ENCODE measurements at places on chromosomes 12 and 14.

GRCh38 chr12:505221-505620 is 45.5 kb downstream of the B4GALNT3 start:
- DNase-seq: no peak

GRCh38 chr12:70824511-70824910 is 96.0 kb downstream of the PTPRR start:
- DNase-seq: no peak

DNA sequence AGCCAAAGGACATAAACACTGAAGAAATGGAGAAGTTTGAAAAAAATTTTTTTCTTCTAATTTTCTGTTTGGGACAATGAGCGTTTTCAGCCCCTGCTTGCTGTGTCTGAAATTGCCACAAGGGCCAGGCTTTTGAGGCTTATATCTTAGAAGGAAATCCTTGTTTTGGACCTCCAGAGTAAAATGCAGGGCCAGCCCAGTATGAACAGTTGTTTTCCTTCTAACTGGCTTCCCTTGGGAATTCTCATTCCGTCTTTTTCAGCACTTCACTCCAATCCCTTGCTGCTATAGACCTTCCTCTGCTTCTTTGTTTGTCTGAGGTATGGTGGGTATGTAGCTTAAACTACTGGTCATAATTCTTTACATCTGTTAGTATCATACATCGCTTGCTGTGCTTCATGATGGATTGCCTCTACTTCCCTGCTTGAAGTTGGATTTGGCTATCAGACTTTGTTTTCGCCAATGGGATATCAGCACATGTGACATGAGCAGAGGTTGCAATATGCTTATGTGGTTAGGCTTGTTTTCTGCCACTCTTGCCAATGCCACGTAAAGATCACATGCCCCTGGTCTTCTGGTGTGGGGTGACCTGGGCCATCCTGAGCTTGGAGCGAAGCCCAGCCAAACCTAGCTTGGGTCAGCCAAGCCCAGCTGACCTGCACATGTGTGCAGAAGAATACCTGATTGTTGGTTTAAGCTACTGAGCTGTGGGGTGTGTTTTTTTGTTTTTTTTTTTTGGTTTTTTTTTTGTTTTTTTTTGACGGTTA is 64.7 kb downstream of the AVPR1A start:
- DNase-seq: no peak

- DNase-seq: no peak
These were observed 28.3 kb downstream of the DYNC1H1 start for GRCh38 chr14:101992708-101993107.

- no peak for DNase-seq
These were observed 7.7 kb downstream of the CCND2 start for GRCh38 chr12:4281173-4281654.

DNA sequence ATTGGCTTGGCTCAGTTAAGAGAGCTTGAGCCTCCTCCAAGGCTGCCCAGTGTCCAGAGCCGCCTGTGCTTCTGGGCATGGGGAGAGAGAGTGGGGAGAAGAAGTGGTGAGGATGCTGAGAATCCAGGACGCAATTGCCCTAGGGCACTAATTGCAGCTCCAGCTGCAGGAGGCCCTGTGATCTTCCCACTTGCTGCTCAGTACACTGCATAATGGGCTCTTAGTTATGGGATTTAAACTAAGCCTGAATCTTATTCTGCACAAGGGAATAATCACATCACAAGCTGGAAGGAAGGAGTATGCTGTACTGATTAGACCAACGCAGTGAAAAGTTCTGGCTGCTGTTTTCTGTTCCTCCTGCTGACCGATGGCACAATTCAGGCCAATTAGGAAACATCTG is 101.0 kb upstream of the PRMT8 start:
- no peak for DNase-seq

- DNase-seq: no peak
These were observed 22.1 kb downstream of the DACT1 start for GRCh38 chr14:58659846-58660245.

DNA sequence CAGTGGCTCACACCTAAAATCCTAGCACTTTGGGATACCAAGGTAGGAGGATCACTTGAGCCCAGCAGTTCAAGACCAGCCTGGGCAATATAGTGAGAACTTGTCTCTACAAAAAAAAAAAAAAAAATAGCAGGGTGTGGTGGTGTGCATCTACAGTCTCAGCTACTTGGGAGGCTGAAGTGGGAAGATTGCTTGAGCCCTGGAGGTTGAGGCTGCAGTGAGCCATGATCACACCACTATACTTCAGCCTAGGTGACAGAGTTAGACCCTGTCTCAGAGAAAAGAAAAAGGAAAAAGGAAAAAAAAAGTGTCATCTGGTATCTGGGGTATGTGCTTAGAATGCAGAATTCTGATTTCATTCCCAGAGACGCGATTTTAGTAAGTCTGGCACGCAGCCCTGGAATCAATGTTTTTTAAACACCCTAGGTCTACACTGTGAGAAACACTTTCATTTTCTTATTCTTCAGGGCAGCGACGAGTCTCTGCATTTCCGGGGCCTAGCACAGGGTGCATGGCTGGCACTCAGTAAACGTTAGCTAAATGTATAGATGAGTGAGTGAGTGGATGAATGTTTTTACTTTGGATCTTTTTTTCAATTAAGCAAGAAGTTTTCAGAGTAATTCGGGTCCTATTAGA is 243.8 kb upstream of the PWP1 start:
- no peak for DNase-seq

- no peak for DNase-seq
These were observed 82.2 kb downstream of the ATXN7L3B start for GRCh38 chr12:74619884-74620283.

DNA sequence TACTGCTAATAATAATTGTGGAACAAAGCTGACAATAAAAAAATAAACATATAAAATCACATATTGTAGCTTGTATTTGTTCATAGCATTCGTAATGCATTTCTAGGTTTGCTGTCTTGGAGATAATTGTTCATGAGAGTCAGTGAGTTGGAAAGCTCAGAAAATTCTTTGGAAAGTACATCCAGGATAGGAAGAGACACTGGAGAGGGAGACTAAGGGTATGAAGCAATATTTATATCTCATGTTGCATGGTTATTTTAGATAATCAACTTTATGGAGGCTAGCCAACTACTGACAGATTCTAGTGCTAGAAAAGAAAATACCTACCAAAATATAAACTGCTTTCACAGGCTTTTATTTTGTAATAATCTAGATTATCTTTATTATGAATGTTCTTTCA is 1095.2 kb downstream of the FSCB start:
- DNase-seq: no peak

DNA sequence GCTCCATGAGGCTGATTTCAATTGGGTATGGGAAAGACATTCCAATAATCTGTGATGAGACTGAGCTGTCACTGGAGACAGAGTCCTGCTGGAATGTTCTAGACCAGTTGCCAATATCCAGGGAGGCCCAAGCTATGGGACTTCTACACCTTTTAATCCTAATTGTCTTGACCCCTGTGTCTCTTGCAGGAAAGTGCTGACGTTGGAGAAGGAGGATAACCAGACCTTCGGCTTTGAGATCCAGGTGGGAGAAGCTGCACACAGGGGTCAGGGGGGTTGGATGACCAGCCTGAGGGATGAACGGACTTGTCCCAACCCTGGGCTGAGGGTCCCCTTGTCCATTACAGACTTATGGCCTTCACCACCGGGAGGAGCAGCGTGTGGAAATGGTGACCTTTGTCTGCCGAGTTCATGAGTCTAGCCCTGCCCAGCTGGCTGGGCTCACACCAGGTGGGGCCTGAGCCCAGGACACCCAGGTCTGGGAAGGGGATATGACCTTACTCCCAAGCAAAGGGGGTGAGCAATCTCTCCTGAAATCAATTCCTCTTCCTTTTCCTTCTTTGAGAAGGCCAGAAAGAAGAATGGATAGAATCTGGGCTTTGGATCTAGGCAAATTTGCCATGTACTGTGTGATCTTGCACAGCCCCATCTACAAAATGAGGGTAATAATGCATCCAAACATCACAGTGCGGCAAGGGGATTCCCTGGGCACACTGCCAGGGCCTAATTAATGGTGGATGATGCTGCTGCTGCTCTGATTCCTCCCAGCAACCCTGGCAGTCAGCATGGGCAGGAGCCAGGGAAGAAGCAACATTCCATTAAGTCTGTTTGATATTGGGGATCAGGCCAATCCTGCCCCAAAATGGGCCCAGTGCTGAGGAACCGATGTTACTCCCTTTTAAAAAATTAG is 4.2 kb downstream of the TAMALIN start:
- DNase-seq: no peak

DNA sequence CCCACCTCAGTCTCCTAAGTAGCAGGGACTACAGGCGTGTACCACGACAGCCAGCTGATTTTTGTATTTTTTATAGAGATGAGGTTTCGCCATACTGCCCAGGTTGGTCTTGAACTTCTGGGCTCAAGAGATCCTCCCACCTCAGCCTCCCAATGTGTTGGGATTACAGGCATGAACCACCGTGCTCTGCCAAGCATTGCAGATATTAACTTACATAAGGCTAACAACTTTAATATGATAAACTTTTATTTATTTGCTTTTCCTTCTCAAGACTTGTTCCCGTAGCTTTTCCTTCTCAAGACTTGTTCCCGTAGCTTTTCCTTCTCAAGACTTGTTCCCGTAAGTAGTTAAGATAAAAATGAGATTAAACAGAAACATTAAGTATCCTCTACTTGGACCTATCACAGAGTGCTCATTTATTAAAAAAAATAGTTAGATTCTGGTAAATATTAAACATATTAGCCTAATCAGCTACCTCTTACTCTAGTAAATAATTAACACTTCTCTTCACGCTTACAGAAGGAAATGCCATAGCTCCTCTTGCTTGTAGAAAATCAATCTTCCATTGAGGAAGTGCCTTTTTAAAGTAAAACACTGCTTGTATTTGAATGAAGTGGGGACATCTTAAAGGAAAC is 157.7 kb upstream of the KITLG start:
- no peak for DNase-seq

GRCh38 chr12:131773582-131774221 is 54.5 kb upstream of the MMP17 start:
- DNase-seq: no peak

GRCh38 chr14:53772936-53773335 is 183.7 kb downstream of the BMP4 start:
- DNase-seq: no peak

- DNase-seq: no peak
These were observed 114.3 kb downstream of the KSR2 start for GRCh38 chr12:117854339-117855012.

GRCh38 chr12:113370923-113371682 is 12.7 kb downstream of the PLBD2 start:
- no peak for DNase-seq

- DNase-seq: no peak
These were observed 1.0 kb upstream of the DUSP6 start for GRCh38 chr12:89353188-89353822.

GRCh38 chr14:94173471-94173884 is 644 bp upstream of the PPP4R4 start:
- no peak for DNase-seq

GRCh38 chr14:39812532-39813320 is 380.5 kb upstream of the FBXO33 start:
- no peak for DNase-seq

GRCh38 chr12:105481392-105482300 is 151.2 kb downstream of the C12orf75 start:
- DNase-seq: no peak

GRCh38 chr12:56243731-56244181 is 13.9 kb downstream of the SLC39A5 start:
- no peak for DNase-seq

DNA sequence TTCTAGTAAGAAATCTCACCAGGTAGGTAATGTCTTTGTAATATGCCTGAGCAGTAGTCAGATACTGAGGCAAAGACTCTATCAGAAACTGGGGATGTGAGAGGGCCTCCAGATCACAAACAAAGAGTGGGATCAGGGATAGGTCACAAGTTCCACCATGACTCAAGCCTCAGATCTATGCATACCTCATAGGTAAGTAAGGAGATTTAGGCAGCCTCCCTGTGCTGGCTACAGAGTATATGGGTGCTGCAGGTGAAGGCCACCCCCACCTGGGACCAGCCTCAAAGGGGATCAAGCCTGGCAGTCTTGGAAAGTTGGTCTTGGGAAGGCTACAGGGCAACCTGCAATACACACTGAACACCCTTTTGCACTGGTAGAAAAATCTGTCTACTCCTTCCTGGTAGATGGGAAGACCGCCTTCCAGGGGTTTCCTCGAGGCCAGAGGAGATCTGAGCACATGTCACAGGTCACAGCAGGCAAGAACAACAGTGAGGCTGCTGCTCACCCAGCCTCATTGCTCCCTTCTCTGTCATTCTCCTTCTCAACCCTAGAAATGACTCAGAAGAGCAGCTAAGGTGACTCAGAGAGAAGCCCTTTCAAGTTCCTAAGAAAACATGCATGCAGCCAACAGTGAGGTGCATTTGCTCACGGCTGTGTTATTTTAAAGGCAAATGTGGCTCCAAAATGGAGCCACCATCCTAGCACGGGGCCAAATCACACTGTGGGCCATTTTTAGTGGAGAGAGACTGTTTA is 143.4 kb upstream of the CDKN3 start:
- no peak for DNase-seq

DNA sequence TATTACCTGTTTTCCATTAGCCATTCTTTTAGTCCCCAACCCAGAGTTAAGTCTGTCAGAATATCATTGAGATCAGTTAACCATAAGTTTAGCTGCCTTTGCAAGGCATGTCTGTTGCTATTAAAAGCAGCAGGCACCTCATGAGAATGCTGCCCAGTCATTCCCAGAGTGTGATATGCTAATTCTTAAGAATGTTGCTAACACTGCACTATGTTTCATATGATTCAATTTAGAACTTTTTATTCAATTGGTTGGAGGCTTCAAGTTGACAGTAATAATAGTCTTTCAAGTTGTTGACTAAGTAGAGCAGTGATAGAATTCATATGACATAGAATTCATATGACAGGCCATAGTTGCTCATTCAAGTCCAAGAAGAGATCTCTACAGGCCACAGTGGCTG is 292.3 kb downstream of the FUT8 start:
- no peak for DNase-seq

DNA sequence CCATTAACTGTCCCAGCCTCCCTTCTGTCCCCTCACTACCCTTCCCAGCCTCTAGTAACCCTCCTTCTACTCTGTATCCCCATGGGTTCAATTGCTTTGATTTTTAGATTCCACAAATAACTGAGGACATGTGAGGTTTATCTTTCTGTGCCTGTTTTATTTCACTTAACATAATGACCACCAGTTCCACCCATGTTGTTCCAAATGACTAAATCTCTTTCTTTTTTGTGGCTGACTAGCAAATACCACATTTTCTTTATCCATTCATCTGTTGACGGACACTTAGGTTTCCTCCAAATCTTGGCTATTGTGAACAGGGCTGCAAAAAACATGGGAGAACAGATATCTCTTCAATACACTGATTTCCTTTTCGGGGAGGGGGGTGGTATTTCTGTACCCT is 65.7 kb downstream of the PRKD1 start:
- DNase-seq: no peak

GRCh38 chr14:101498526-101498860 is 62.8 kb upstream of the DIO3 start:
- no peak for DNase-seq

DNA sequence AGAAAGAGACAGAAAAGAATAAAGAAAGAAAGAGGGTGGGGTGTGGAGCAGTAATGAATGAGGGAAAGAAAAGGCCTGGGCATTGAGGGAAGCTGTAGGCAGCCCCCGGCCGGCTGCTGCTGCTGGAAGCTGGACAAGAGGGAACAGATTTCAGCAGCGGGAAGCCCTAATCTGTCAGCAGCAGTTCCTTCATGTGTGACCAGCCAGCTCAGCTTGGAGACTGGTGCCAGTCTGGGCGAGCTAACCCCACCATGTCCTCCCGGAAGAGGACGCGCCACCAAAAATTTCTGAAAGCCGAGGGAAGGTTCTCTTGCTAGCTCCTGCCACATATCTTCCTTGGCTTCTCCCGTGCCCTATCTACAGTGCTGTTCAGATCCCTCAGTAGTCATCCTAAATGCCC is 236.8 kb downstream of the GRIN2B start:
- no peak for DNase-seq
